Left lung (tissue), 14 donors: ENCODE measurements at places on chromosomes 12 and 14. TPM values are rescaled to one million over a fixed set of nuclear protein-coding genes. Genes with fewer than 3 reads are reported as not detected.

SART3 gene
- polyA plus RNA-seq, result 68.4 TPM

AKAP6 gene
- 5.7 TPM for polyA plus RNA-seq

LRTM2 gene
- not detected for polyA plus RNA-seq

RNF212B gene
- polyA plus RNA-seq, result 0.47 TPM

C12orf60 gene
- polyA plus RNA-seq, result 2.7 TPM

WASHC4 gene
- 83.0 TPM for polyA plus RNA-seq

CCDC184 gene
- polyA plus RNA-seq, result 0.28 TPM

ESR2 gene
- 2.1 TPM for polyA plus RNA-seq

INHBC gene
- not detected for polyA plus RNA-seq

TC2N gene
- 31.9 TPM for polyA plus RNA-seq

TAS2R13 gene
- 0.25 TPM for polyA plus RNA-seq

ANKRD33 gene
- not detected for polyA plus RNA-seq
